ENCODE measurements at places on chromosomes 11 and 22. TPM values are rescaled to one million over a fixed set of nuclear protein-coding genes. Genes with fewer than 3 reads are reported as not detected.

Gene KCTD17
- total RNA-seq: 74.3 TPM

Gene REXO2
- 110 TPM for total RNA-seq

Gene ASCL2
- not detected for total RNA-seq

Gene SLC22A25
- total RNA-seq: not detected

Gene ARHGAP20
- 0.13 TPM for total RNA-seq

DNA sequence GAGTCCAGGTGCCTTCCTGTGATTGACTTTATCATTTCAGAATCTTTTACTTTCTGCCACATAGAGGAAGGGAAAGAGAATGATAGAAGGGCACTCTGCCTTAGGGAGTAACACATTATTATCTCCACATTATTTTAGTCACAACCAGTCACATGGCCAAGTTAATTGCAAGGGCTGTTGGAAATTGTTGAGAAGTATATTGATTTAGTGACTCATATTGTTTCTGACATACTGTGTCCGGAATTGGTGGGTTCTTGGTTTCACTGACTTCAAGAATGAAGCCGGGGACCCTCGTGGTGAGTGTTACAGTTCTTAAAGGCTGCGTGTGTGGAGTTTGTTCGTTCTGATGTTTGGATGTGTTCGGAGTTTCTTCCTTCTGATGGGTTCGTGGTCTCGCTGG lies 8.7 kb downstream of the OR51B4 start:
- DNase-seq: no peak

GRCh38 chr11:113262594-113262993 lies 51.8 kb upstream of the TTC12 start:
- DNase-seq: no peak

DNA sequence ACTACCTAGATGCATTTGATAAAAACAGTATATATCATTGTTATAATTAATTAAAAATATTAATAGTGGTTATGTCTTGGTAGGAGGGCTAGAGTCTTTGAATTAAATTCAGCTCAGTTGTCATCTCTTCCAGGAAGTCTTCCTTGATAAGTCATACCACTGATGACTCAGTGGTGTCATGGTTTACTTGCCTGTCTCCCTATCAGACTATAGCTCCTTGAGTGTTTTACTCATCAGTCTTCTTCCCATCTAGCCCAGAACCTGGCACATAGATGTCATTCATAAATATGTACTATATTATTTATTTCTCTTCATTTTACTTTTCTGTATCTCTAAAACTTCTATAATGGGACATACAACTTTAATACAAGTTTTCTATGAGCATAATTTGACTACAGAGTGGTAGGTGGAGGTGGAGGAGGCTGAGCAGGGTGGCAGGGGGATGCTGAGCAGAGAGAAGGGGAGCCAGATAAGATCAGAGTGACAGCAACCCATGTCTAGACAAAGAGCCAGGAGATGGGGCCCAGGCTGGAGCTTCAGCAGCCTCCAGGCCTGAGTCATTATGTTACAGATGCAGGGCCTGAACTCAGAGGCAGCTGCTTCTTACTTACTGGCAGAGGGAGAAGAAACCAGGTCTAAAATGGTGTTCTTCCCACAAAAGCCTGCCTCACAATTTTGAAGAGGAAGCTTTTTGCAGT lies 82.3 kb upstream of the PHOX2A start:
- no peak for DNase-seq

DNA sequence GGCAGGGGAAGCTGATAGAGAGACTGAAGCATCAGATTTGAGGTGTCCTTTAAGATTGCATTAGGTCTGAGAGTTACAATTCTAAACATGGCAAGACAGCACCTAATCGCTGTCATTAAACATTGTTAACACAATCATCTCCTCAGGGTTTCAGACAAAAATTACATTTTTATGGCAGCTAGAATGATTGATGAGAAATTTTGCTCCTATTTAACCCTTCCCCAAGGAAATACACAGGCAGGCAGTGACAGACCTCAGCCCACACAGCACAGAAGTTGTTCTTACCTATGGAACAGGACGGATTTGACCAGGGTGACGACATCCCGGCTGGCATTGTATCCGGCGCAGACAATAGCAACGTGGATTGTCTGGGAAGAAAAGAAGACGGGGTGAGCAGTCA lies 294.3 kb downstream of the LARGE1 start:
- no peak for DNase-seq

DNA sequence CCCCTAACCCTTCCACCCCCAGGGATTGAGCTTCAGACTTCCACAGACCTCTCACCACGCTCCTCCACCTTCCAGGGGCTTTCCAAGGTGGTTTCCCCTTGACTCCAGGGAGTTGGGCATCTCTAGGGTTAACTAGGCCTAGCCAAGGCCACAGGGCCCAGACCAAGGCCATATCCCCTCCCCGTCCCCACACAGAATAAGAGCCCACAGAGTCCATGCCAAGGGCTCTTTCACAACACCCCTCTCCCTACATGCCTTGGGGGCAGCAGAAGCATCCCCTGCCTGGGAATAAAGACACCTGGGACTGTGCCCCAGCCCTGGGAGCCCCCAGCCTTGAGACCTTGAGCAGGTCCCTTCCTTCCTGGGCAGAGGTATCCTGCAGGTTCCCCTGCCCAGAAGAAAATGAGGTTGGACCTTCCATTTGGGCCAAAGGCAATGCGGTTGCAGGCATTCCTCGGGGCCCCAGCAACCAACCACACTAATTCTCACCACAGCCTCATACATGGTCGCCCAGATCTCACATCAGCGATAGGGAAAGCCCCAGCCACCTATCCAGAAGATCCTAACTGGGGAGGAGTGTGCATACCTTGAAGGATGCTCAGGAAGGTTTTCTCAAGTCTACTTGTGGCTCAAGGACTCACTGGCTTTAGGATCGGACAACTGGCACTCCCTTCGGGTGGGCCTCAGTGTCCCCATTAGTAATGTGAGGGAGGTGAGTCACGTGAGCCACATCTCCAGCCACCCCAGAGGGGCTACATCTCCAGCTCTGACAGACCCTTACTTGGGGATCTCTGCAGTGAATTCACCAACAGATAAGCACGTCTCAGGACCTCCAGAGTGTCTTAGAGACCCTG lies 1.7 kb downstream of the GDPD5 start:
- no peak for DNase-seq

GRCh38 chr22:19959043-19959586 lies 17.5 kb upstream of the TXNRD2 start:
- peak; percentile 88 for DNase-seq

GRCh38 chr11:61507962-61508861 lies at the start of gene LRRC10B:
LRRC10B (plus strand) TSS chr11:61508749; CDS start chr11:61508999, 250 bp downstream.
- no peak for DNase-seq

DNA sequence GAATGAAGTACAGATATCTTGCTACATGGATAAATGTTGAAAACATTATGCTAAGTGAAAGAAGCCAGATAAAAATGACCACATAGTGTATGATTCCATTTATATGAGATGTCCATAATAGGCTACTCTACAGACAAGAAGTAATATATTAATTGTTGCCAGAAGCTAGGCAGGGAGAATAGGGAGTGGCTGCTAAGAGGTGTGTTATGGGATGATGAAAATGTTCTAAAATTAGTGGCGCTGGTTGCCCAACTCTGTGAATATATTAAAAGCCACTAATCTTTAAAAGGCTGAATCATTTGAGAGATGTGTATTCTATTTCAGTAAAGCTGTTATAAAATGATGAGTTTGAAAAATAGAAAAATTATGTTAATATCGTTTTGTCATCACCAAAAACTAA lies 144.4 kb downstream of the NCAM1 start:
- DNase-seq: no peak

DNA sequence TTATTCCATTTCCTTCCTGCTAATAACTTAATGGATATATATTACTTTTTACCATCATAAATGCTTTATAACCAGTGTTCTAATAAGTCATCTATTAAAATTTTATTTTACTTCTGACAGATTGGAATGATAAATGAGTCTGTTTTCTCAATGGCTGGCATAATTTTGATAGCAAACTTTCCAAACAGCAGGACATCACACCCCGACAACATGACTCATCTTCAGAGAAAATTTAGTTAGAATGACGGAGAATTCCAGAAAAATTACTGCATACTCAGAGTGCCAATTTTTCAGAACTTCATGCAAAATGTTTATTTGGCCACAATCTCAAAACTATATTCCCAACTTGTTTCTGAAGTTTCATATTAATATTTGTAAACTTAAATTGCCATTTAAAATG lies 174.4 kb downstream of the SWAP70 start:
- DNase-seq: no peak

GRCh38 chr11:22193348-22194051 lies 615 bp downstream of the ANO5 start:
- no peak for DNase-seq

DNA sequence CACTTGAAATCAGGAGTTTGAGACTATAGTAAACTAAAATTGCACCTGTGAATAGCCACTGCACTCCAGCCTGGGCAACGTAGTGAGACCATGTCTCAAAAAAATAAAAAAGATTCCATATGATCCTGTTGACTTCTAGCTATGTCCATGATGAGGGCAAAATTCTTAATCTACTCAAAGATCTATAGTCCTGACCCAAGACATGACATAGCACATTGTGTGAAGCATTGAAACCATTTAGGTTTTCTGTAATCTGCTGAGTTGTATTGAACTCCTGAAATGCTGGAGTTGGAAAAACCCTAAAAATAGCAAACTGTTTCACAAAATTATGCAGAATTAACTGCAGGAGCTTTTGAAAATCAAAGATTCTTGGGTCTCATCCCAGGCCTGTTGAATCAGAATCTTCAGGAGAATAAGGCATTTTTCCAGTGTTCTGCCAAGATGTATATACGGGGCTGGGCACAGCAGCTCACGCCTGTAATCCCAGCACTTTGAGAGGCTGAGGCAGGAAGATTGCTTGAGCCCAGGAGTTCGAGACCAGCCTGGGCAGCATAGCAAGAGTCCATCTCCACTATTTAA lies 29.8 kb upstream of the LDHA start:
- DNase-seq: no peak

- no peak for DNase-seq
Observed at GRCh38 chr11:18490736-18491485, 35.3 kb downstream of the LDHAL6A start.

GRCh38 chr11:7692426-7692825 lies 13.9 kb downstream of the OVCH2 start:
- DNase-seq: no peak

GRCh38 chr11:120054016-120054752 lies 83.7 kb downstream of the TRIM29 start:
- DNase-seq: no peak

DNA sequence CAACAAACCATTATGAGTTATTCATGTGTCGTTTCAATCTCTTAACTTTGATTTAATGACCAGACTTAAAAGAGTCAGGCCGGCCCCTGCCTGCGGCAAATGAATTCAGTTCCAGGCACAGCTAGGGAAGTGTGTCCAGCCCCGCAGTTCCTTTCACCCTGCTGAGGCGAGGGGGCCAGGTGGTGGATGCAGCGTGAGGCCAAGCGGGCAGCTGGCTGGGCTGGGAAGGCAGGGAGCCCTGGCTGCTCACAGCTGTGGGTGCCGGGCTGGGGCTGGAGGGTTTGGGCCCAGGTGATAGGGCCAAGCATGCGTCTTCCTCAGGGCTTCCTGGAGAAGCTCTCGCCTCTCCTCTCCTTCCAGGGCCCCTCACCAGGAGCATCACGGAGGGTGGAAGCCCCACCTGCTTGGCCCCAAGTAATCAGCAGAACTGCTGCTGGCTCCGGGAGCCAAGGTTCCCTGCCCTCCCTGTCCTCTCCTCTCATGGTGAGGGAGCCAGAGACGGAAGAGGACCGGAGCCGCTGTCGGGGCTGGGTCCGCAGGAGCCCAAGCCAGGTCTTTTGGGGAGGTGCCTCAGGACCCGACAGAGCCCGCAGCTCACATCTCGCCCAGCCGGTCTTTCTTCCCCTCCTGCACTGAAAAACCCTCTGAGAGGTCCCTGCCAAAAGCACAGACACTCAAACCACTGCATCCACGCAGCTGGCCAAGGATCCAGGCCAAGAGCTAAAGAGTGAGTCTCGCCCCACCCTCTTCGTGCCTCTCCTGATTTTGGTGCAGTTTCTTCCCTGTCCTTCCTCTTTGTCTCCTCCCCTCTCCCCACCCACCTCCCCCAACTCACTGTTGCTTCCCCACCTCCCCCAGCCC lies 97.0 kb downstream of the ST3GAL4 start:
- no peak for DNase-seq

DNA sequence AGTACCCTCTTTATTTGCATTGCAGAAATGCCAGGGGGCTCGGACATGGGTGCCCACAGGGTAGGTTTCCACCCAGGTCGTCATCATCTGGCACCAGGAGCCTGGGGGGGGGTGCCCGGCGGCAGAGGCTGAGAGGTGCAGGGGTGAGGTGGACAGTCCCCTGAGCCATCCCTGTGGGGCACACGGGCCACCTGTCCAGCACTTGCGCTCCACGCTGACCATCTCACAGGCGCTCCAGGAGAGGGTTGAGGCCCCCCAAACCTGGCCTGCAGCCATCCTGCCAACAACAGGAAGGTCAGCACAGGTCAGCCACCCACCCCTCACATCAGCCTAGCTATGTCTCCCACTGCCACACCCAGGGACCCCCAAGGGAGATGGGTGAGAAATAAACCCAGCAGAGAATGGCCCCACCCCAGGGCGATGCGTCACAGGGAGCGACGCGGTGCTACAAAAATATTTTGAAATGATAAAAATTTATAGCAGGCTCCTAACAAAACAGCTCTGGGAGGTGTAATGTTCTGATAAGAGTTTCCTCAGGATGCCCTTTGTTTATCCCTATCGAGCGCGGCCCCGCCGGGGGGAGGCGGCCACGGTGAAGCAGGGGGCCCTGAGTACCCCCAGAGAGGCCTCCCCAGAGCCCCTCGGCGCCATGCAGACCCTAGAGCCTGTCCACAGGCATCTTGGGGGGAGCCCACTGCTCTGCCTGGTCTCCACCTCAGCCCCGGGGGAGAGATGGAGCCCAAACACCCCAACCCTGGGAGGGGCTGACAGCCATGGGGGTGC lies 21.0 kb upstream of the GNB1L start:
- DNase-seq: peak; percentile 63

GRCh38 chr11:33772300-33772699 lies 2.0 kb downstream of the FBXO3 start:
- no peak for DNase-seq

- no peak for DNase-seq
Observed at GRCh38 chr11:43234881-43235280, 76.9 kb upstream of the API5 start.

Measured in dermis microvascular lymphatic vessel endothelial cell (primary cell).